Type B pancreatic cell (in vitro differentiated cells): ENCODE measurements at places on chromosomes 2 and 18. TPM values are rescaled to one million over a fixed set of nuclear protein-coding genes. Genes with fewer than 3 reads are reported as not detected.

- no peak overlapping the region for H3K27ac ChIP-seq
- H3K4me1 ChIP-seq: peaks cover 4% of the 10 kb centered on the region
- no peaks in the 10 kb centered on the region for H3K36me3 ChIP-seq
- H3K27me3 ChIP-seq: peaks cover 34% of the 10 kb centered on the region
Measured at GRCh38 chr2:54806975-54807374, 83.5 kb downstream of the EML6 start.

- peaks cover 25% of the 10 kb centered on the region for H3K4me1 ChIP-seq
- H3K36me3 ChIP-seq: no peaks in the 10 kb centered on the region
- no peak for DNase-seq
- no peak overlapping the region for H3K27ac ChIP-seq
- no peaks in the 10 kb centered on the region for H3K27me3 ChIP-seq
Measured at GRCh38 chr2:64819774-64820688, 166.3 kb upstream of the SERTAD2 start.

DNA sequence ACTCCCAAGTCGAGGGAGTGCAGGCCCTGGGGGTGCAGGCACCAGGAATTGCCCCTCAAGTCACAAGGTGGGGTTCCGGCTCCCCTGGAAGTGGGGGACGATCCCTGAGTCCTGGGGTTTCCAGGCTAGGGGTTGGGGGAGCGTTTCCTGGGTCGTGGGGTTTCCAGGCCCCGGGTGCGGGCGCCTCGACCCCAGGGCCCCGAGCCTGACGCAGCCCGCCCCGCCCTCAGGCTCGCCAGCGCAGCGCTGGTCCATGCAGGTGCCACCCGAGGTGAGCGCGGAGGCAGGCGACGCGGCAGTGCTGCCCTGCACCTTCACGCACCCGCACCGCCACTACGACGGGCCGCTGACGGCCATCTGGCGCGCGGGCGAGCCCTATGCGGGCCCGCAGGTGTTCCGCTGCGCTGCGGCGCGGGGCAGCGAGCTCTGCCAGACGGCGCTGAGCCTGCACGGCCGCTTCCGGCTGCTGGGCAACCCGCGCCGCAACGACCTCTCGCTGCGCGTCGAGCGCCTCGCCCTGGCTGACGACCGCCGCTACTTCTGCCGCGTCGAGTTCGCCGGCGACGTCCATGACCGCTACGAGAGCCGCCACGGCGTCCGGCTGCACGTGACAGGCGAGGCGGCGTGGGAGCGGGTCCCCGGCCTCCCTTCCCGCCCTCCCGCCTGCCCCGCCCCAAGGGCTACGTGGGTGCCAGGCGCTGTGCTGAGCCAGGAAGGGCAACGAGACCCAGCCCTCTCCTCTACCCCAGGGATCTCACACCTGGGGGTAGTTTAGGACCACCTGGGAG, 12.0 kb downstream of the SIGLEC15 start:
- H3K4me1 ChIP-seq: peaks cover 9% of the 10 kb centered on the region
- peaks cover 51% of the 10 kb centered on the region for H3K27me3 ChIP-seq
- H3K27ac ChIP-seq: no peak overlapping the region
- H3K4me3 ChIP-seq: no peak overlapping the region

- no peaks in the 10 kb centered on the region for H3K4me1 ChIP-seq
- H3K27me3 ChIP-seq: no peaks in the 10 kb centered on the region
- peaks cover 37% of the 10 kb centered on the region for H3K36me3 ChIP-seq
- no peak overlapping the region for H3K27ac ChIP-seq
- no peak for DNase-seq
Measured at GRCh38 chr2:23838581-23838980, 88.3 kb downstream of the ATAD2B start.

DNA sequence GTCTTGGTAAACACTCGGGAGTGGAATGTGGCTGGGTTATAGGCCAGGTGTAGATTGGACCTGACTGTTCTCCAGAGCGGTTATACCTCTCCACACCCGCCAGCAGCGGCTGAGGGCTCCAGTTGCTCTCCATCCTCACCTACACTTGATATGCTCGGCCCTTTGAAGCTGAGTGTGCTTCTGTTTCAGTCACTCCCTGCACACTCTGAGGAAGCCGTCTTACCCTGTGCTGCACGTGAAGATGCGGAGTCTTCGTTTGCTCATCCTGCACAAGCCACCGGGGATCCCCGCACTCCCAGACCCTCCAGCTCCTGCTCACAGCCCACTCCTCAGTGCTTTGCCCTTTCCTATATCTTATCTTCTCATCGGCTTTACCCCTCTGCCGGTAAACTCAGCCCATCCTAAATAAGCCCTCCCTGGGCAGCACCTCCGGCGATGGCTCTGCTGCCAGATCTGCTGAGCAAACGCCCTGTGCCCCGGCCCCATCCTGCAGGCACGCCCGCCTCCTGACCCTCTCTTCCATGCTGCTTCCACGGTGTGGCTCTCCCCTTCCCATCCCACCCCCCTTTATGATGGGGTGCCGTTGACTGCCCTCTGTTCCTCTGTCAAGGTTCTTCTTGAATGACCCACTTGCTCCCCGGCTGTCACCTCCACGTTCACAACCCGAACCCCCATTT, 47.3 kb upstream of the ODC1 start:
- no peak overlapping the region for H3K27ac ChIP-seq
- H3K4me3 ChIP-seq: no peak overlapping the region
- H3K4me1 ChIP-seq: no peaks in the 10 kb centered on the region
- H3K27me3 ChIP-seq: peaks cover 24% of the 10 kb centered on the region

Gene IL36RN
- 12.0 and 17.7 TPM in 2 replicates for total RNA-seq

Gene LAMA1
- total RNA-seq: 59.3 and 75.0 TPM in 2 replicates
